Stimulated activated CD4-positive, alpha-beta T cell treated with anti-CD3 and anti-CD28 coated beads, Interleukin-1b, Interleukin-23, amount 100 ng/mL, for 24 hours (primary cell): ENCODE measurements at places on chromosomes 6 and 20.

- DNase-seq = no peak
These were observed 18.8 kb downstream of the OR2A4 start for GRCh38 chr6:131682442-131682841.

DNA sequence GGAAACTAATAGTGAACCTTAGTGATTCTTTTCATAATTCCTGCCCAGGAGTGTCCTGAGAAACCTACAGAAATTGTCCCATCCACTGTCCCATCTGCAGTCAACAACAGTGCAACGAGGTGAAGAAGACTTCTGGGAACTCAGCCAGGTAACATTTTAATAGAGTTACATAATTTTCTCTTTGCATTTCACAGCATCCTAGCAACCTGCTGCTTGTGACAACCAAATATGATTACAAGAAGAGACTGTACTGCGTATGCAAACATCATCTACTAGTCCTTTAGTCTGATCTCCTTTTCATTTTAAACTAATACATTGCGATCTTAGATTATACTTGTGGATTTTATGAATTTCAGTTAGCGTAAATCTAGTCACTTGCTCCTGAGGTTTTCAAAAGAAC lies 951.6 kb downstream of the TFAP2A start:
- no peak for DNase-seq

GRCh38 chr6:129475477-129476247 lies 234.3 kb downstream of the ARHGAP18 start:
- DNase-seq = no peak

DNA sequence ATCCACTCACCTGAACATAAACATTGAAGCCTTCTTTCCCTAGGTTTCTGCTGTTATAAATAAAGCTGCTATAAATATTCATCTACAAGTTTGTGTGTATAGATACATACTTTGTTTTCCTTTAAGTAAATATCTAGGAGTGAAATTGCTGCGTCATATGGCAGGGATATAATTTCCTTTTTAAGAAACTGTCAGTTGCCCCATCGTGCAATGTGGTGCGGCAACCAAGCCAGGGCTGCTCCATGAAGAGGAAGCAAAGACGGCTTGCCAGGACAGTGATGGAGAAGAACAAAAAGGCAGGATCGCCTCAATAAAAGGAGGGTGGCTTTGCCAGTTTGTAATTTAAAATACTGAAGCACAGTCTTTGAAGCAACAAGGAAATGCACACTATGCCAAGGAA lies 36.6 kb downstream of the CITED2 start:
- DNase-seq = no peak

DNA sequence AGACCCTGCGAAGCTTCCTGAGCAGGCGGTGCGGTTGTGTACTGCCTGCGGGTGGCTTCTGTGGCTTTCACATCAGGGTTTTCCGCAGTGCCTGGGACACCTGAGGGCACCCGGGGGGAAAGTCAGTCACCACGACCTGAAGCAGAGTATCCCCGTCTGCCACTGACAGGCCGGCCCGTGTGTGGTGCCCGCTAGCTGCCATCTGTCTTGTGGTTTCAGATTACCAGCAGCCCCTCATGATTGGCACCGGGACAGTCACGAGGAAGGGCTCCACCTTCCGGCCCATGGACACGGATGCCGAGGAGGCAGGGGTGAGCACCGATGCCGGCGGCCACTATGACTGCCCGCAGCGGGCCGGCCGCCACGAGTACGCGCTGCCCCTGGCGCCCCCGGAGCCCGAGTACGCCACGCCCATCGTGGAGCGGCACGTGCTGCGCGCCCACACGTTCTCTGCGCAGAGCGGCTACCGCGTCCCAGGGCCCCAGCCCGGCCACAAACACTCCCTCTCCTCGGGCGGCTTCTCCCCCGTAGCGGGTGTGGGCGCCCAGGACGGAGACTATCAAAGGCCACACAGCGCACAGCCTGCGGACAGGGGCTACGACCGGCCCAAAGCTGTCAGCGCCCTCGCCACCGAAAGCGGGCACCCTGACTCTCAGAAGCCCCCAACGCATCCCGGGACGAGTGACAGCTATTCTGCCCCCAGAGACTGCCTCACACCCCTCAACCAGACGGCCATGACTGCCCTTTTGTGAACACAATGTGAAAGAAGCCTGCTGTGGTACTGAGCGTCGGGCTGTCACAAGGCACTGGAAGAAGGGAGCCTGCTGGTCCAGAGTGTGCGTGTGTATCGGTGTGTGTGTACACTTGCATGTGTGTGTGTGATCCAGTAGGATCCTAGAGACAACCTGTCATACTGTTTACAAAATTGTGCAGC lies 54.4 kb downstream of the GOPC start:
- DNase-seq = peak; percentile 10

DNA sequence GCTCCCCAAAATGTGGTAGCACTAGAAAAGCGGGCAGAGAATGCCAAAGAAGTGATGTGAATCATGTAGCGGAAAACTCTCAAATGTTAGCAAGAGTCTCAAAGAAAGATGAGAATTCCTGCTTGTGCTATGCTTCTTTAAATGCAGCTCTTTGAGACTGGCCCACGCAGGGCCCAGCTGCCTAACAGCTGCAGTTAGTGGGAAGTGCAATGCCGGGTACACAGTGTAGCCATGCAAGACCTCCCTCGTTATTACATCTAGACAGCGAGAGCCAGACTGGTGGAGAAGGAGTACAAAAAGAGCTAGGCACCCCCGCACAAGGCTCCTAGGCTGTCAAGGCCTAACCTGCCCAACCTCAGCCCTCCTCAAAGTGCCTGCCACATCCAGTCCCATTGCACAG lies 201.7 kb upstream of the PRDM1 start:
- DNase-seq = no peak

- no peak for DNase-seq
These were observed 140.5 kb upstream of the SYNDIG1 start for GRCh38 chr20:24328901-24329300.

GRCh38 chr6:36729161-36729524 lies 31.5 kb downstream of the RAB44 start:
- DNase-seq = no peak

GRCh38 chr6:81834141-81834681 lies 81.7 kb upstream of the TENT5A start:
- DNase-seq = no peak

DNA sequence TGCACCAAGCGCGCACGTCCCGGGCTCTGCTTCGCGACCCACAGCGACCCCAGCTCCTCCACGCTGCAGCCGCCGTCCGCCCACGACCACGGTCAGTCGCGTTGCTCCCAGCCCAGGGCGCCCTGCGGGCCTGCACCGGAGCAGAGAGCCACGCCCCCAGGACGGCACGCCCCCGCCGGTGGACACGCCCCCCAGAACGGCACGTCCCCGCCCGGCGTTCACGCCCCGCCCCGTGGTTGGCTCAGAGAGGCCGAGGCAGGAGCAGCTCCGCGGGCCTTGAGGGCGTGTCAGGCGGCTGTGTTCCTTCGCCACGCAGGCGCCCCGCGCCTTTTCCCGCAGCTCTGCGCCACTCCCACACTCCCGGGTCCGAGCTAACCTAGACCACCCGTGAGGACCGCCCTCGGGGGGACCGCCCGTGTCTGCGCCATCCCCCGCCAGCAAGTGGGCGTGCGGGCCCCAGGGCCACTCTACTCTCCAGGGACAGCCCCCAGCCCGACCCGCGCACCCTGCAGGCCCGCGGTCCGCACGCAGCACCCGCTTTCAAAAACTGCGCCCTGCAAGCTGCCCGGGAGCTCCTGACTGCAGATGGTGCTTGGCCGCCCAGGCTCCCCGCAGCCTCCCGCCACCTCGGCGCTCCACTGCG lies at the start of gene RNASET2:
RNASET2 (minus strand) TSS at position 107 of the 643 bp plus-strand sequence. CDS start 368 bp downstream, outside the sequence.
- DNase-seq = peak; percentile 99

- no peak for DNase-seq
These were observed 147.4 kb upstream of the RNF24 start for GRCh38 chr20:4162766-4163165.
